ENCODE measurements at places on chromosomes 7 and 10. TPM values are rescaled to one million over a fixed set of nuclear protein-coding genes. Genes with fewer than 3 reads are reported as not detected.

C7orf57 gene
- total RNA-seq: not detected

SERPINE1 gene
- total RNA-seq: 0.20 TPM

GPR22 gene
- total RNA-seq: not detected

CTNNA3 gene
- not detected for total RNA-seq

OR2A5 gene
- total RNA-seq: not detected

KIF11 gene
- total RNA-seq: 2.1 TPM

PRR15 gene
- not detected for total RNA-seq

DNA sequence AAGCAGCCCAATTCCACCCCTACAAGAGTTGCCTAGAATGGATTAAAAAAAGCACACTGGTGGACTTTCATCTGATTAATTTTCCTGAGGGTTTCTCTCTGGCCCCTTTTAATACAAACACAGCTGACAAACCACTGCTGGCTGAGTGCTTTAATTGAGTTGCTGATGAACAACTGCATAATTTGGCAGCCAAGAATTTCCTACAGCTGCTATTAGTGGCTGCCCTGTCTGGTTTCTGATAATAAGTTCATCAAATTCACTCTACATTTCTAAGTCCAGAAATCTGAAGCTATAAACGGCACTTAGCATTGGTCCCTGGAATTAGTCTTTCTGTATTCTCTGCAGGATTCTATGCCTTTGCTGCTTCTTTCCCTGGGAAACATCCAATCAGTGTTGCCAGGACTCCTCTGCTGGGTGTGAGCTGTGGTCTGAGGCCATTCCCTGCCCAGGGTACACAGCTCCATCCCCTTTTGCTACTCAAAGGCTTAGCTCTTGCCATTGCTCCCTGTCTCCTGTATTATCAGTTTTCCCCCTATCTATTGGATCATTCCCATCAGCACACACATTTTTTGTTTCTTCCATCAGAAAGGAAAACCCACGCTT, 110.6 kb downstream of the LSM5 start:
- no peak overlapping the region for H3K4me3 ChIP-seq
- H3K27ac ChIP-seq: no peak overlapping the region
- no peaks in the 10 kb centered on the region for H3K4me1 ChIP-seq
- DNase-seq: no peak
- no peaks in the 10 kb centered on the region for H3K27me3 ChIP-seq
- no peaks in the 10 kb centered on the region for H3K36me3 ChIP-seq

GRCh38 chr10:93437086-93437945, 44.8 kb downstream of the MYOF start:
- no peak overlapping the region for H3K27ac ChIP-seq
- H3K27me3 ChIP-seq: no peaks in the 10 kb centered on the region
- no peak overlapping the region for H3K4me3 ChIP-seq
- DNase-seq: no peak
- H3K36me3 ChIP-seq: no peaks in the 10 kb centered on the region

- no peak for DNase-seq
- no peak overlapping the region for H3K4me3 ChIP-seq
- no peak overlapping the region for H3K27ac ChIP-seq
These were observed 47.8 kb upstream of the GDF10 start for GRCh38 chr10:47252093-47252780.

DNA sequence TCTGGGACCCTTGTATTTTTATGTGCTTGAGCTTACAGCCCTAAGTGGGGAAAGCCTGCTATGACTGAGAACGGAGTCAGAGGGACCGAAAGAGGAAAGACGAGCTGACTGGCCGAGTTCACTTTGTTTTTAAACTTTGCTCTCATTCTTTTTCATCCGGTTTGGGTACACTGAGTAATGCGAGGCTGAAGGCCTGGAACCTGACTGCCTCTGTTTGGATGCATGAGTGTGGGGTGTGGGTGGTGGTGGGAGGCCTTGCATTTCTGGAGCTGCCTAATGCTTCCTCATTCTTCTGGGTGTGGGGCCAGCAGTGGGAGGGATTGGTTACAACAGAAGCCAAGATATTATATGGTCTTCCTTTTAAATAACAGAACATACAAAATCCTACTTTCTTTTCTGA, 155.5 kb downstream of the BUB3 start:
- DNase-seq: no peak
- H3K4me3 ChIP-seq: no peak overlapping the region
- H3K36me3 ChIP-seq: no peaks in the 10 kb centered on the region
- H3K27me3 ChIP-seq: no peaks in the 10 kb centered on the region
- no peaks in the 10 kb centered on the region for H3K4me1 ChIP-seq

DNA sequence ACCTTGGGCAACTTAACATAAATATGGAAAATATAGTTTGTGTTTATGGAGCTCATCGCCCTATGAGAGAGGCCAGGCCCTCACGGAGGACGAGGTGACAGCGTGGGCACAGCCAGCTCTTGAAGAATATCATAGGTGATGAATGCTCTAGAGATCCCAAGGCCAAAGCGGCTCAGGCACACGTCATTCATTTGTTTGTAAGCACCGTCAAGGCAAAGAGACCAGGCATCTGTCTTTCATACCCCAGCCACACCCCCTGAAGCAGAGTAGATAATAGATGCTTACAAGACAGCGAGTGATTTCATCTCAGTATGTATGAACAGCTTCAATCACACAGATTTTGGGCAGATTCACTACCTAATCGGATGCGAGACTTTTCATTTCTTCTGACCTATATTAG, 242.1 kb upstream of the C7orf33 start:
- DNase-seq: no peak
- H3K4me3 ChIP-seq: no peak overlapping the region
- H3K36me3 ChIP-seq: no peaks in the 10 kb centered on the region
- H3K4me1 ChIP-seq: no peaks in the 10 kb centered on the region
- no peak overlapping the region for H3K27ac ChIP-seq

DNA sequence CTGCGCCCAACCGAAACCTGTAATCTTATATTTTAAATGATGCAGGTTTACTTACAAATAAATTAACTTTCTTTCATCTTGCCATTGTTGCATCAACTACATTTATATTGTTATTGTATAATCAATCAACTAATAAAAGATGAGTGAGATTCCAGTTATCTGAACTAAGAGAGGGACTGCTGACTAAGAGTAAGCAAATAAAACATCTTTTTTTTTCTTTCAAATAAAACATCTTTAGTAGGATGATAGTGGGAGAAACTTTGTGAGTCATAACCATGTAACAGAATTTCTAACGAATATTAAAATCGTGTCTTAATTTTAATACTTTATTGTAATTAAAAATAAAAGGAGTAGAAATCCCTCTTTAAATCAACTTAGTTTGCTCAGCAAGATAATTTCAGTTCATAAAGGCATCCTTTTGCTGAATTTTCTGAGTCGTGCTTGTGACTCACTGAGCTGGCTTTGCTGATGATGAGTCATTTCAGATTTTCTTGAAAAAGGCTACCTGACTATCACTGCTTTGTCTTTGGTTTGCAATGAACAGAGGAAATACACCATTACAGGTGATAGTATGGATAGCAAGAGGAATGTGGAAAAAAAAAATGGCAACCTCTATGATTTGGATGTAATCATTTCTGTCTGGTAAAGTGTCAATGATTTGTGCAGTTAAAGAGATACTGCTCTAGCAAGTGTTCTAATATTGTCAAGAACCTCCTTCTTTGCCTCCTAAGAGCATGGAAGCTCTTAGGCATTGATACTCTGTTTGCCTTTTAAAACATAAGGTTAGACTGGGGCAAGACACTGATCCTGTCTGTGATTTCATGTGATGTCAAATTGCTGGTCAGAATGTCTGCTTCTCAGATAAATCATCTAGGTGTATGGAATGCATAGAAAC, 119.5 kb downstream of the GPR158 start:
- DNase-seq: no peak
- no peaks in the 10 kb centered on the region for H3K27me3 ChIP-seq
- H3K36me3 ChIP-seq: no peaks in the 10 kb centered on the region
- no peaks in the 10 kb centered on the region for H3K4me1 ChIP-seq
- H3K4me3 ChIP-seq: no peak overlapping the region

DNA sequence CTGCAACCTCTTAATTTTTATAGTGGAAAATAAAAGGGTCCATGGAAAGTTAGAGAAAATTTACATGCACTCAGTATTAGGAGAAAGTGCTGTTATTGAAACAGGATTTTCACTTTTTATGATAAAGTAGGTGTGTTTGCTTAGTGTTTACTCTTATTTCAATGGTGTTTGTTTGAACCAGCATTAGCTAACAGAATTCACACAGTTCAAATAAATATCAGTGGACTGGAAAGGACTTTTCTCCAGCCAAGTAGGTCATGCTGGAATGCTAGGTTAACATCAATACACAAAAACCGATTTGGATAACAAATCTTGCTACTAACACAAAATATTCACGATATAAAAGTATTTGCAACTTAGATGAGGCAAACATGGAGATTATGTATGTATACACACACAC, 49.4 kb upstream of the BET1 start:
- H3K27ac ChIP-seq: no peak overlapping the region
- H3K36me3 ChIP-seq: no peaks in the 10 kb centered on the region
- no peak for DNase-seq

GRCh38 chr7:100053215-100053614, 3.6 kb downstream of the ZSCAN21 start:
- DNase-seq: peak; percentile 19
- no peaks in the 10 kb centered on the region for H3K27me3 ChIP-seq
- H3K36me3 ChIP-seq: peaks cover 12% of the 10 kb centered on the region
- no peak overlapping the region for H3K27ac ChIP-seq
- no peak overlapping the region for H3K4me3 ChIP-seq

DNA sequence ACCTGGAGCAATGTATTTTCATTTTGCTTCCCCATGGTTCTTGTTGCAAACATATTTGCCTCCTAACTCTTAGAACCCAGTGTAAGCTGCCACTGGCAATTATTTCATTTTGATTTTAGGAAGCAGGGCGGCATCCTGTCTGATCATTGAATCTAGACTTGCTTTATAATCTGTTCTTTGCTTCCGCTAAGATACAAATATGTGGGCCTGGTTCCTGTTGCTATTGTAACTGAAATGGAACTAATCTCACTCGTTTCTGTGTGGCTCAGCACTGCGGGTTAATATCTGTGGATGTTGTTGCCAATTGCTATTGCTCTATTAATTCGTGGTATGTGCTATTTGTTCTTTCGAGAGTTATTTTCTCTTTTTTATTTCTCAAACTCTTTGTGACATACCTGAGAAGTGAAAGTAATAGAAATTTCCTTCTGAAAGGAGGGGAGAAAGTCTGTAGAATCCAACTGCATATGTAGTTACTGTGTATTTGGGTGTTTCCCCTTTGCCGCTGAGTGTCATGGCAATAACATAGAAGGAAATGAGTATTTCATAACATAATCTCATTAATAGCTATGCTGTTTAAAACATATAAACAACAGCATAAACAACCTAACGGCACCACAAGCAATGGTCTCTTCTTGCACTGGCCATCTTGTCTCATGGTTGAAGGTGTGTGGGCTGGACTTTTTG, 62.4 kb downstream of the FZD1 start:
- H3K27ac ChIP-seq: no peak overlapping the region
- H3K27me3 ChIP-seq: no peaks in the 10 kb centered on the region
- H3K36me3 ChIP-seq: no peaks in the 10 kb centered on the region
- no peak overlapping the region for H3K4me3 ChIP-seq
- H3K4me1 ChIP-seq: no peaks in the 10 kb centered on the region

- H3K27ac ChIP-seq: no peak overlapping the region
- H3K36me3 ChIP-seq: peaks cover 37% of the 10 kb centered on the region
- H3K4me1 ChIP-seq: no peaks in the 10 kb centered on the region
- DNase-seq: no peak
- H3K4me3 ChIP-seq: no peak overlapping the region
These were observed 20.6 kb downstream of the SEPHS1 start for GRCh38 chr10:13327534-13327933.

DNA sequence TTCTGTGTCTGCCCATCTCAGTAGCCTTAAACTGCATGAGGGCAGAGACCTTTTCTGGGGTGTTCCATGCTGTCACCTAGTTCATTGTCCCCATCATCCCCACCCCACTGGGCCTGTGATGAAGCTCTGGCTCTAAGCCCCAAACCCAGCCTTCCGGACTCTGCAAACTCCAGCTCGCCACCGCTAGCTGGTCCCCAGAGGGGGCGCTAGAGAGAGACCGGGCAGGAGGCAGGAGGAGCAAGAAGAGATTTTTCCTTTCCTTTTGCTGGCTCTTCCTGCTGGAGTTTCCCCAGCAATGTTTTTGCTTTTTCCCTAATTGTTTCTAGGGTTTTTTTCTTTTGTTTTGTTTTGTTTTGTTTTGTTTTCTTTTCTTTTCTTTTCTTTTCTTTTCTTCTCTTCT, 234.4 kb downstream of the TEX36 start:
- H3K4me3 ChIP-seq: no peak overlapping the region
- no peaks in the 10 kb centered on the region for H3K4me1 ChIP-seq
- DNase-seq: no peak
- H3K27me3 ChIP-seq: no peaks in the 10 kb centered on the region
- H3K27ac ChIP-seq: no peak overlapping the region

GRCh38 chr7:32531402-32531801, 36.1 kb downstream of the AVL9 start:
- no peak overlapping the region for H3K4me3 ChIP-seq
- H3K27ac ChIP-seq: no peak overlapping the region
- H3K4me1 ChIP-seq: no peaks in the 10 kb centered on the region
- no peaks in the 10 kb centered on the region for H3K27me3 ChIP-seq
- DNase-seq: no peak

DNA sequence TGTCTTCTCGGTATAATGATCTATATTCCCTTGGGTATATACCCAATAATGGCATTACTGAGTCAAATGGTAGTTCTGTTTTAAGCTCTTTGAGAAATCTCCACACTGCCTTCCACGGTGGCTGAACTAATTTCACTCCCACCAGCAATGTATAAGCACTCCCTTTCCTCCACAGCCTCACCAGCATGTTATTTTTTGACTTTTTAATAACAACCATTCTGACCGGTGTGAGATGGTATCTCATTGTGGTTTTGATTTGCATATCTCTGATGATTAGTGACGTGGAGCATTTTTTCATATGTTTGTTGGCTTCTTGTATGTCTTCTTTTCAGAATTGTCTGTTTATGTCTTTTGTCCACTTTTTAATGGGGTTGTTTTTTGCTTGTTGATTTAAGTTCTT, 33.6 kb downstream of the KIAA1217 start:
- H3K4me3 ChIP-seq: no peak overlapping the region
- no peaks in the 10 kb centered on the region for H3K27me3 ChIP-seq
- H3K36me3 ChIP-seq: no peaks in the 10 kb centered on the region
- no peak for DNase-seq
- H3K27ac ChIP-seq: no peak overlapping the region
- no peaks in the 10 kb centered on the region for H3K4me1 ChIP-seq

GRCh38 chr7:23523486-23524075, 8.2 kb downstream of the TRA2A start:
- peaks cover 29% of the 10 kb centered on the region for H3K36me3 ChIP-seq
- H3K4me1 ChIP-seq: peaks cover 72% of the 10 kb centered on the region
- no peak overlapping the region for H3K4me3 ChIP-seq
- no peak for DNase-seq
- H3K27me3 ChIP-seq: no peaks in the 10 kb centered on the region

Data from CD4-positive, alpha-beta memory T cell (primary cell).